ENCODE measurements at places on chromosomes 3 and 15.

DNA sequence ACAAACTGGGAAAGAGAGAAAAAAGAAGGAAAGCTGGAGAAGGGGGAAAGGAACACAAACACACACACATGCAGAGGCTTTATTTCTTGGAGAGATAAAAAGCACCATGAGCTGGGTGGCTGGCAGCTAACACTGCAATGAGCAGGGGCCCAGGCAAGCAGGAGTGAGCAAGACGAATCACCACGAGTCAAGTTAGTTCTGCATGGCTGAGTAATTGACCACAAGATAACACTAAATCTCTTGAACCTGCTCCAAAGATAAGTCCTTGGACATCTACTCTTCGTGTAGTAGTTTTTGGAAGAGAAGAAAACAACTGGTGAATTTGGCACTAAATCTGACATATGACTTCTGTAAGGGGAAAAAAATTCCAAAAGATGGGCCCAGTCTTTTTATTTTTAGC is 100.9 kb downstream of the MYO5A start:
- no peak for DNase-seq

- no peak for DNase-seq
Measured at GRCh38 chr3:53624061-53624857, 129.8 kb downstream of the CACNA1D start.

DNA sequence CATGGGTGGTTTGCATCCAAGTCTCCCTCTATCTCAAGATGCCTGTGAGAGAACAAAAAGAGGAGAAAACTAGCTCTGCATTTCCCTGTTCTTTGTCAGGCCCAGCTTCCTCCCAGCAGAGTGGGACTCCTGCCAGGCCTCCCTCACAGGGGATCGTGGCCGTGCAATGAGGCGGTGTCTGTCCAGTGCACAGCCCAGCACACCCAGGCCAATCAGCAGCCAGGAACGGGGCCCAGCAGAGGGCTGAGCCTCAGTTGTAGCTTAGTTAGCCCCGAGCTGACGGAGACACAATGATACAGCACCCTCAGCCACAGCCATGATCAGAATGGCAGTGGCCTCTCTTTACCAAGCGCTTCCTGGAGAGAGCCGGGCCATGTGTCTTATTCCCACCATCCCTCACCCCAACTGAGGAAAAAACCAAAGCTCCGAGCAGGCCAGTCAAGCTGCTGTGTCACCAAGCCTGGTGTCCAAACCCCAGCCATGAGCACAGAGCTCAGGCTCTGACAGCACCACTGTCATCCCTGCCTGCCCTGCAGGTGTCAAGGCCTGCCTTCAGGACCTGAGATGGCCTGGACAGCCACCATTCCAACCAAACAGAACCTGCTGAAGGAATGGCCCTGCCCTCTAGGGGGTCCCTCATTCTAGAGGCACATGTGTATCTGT is 71.1 kb downstream of the DNAJB8 start:
- peak; percentile 90 for DNase-seq

DNA sequence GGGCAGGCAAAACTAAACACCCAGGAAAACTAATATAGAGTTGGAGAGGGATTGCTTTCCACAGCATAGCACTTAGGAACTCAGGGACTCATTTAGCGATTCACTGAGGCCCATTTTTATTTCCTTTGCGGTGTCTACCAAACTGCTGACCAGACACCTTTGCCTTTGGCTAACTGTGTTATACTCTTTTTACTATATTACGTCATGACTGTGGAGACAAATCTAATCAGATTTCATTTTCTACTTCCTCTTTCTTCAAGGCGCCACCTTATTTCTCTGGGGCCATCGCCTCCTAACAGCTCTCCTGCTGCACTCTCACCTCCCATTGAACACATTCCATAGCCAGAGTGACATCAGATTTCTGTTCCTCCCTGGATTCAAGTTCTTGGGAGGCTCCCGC is 215.7 kb upstream of the WNT5A start:
- DNase-seq = no peak

- no peak for DNase-seq
Measured at GRCh38 chr3:43505351-43505750, 116.5 kb downstream of the ANO10 start.

- DNase-seq = no peak
Measured at GRCh38 chr3:2944628-2945027, 165.5 kb downstream of the IL5RA start.

DNA sequence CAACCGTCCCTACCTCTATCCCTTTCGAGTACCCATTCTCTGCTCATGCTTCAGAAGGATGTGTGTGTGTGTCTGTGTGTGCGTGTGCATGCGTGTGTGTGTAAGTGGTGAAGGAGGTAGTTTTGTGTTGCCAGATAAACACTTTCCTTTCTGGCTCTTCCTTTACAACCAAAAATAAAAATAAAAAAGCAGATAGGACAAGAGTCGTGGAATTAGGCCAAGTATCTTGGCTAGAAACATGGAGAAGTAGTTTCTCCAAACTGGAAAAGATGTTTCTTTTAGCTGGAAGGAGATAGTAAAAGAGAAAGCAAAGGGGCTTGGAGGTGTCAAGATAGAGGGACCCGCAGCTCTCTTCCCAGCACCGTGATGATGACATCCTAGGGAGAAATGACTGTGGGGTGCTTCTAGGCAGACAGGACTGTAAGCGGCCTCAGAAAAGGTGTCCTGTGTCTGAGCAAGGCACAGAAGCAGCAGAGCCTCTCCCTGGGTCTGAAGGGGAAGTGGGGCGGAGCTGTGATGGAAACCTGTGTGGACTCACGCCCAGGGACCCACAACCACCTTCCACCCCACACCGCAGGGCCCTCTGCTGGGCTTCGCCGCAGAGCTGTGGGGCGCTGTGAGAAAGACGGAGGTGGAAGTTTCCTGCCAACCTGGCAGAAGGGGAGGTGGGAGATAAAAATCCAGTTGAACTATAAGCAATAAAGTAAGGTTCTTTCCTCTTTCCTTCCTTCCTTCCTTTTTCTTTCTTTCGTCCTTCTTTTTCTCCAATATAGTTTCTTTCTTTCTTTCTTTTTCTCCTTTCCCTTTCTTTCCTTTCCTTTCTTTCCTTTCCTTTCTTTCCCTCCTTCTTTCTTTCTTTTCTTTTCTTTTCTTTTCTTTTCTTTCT is 35.3 kb downstream of the MUC20 start:
- peak; percentile 20 for DNase-seq

GRCh38 chr3:5411786-5412185 is 224.3 kb downstream of the EDEM1 start:
- DNase-seq = peak; percentile 24

DNA sequence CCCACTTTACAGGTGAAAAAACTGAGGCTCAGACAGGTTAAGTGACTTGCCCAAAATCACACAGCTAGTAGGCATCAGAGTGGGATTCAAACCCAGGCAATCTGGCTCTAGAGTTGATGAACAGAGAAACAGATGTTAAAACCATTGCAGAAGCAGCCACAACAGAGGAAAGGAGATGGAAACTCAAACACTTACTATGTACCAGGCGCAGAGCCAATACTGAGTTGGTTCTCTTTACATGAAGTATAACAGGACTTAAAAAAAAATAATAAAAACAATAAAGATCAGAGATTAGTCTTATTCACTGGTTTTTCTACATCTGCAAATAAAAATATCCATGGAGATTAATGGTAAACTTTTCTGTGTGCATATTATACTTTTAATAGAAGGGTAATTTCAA is 84.9 kb upstream of the SPATA12 start:
- DNase-seq = peak; percentile 43

DNA sequence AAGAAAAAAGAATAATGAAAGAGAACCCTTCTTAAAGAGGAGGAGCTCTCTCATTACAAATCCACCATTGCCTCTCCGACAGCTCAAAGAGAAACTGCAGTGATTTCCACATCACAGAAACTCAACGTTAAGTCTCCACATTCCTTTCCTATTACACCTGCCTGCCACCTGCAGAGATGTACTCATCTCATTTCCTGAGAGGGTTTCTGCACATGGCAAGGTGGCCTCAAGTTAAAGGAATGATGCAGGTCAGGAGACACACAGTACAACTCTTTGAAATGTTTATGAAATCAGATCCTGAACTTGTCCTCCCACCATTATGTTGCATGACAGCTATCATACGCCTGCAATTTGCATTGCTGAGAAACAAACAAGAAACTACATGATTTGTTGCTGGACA is 458.4 kb upstream of the ADAMTS9 start:
- DNase-seq = no peak

- no peak for DNase-seq
Measured at GRCh38 chr15:66939016-66939415, 126.4 kb upstream of the SMAD3 start.
